AG09309 (cell line): ENCODE measurements at places on chromosomes 2 and 18.

DNA sequence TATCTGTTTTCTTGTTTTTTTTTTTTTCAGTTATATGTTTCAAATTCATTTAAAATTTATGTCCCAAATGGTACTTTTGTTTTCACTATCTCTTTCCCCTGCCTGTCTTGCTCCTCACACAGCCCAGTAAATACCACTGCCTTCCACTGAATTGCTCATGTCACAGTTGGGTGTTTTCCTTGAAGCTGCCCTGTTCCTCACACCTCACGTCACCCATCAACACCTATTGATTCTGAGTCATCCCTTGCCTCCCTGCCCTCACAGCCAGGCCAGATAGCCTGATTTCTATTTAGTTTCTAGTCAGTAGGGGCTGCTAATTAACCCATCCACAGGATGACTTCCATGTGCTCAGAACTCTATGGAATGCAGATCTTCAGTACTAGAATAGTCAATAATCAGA, 25.3 kb downstream of the FSHR start:
- DNase-seq = no peak

DNA sequence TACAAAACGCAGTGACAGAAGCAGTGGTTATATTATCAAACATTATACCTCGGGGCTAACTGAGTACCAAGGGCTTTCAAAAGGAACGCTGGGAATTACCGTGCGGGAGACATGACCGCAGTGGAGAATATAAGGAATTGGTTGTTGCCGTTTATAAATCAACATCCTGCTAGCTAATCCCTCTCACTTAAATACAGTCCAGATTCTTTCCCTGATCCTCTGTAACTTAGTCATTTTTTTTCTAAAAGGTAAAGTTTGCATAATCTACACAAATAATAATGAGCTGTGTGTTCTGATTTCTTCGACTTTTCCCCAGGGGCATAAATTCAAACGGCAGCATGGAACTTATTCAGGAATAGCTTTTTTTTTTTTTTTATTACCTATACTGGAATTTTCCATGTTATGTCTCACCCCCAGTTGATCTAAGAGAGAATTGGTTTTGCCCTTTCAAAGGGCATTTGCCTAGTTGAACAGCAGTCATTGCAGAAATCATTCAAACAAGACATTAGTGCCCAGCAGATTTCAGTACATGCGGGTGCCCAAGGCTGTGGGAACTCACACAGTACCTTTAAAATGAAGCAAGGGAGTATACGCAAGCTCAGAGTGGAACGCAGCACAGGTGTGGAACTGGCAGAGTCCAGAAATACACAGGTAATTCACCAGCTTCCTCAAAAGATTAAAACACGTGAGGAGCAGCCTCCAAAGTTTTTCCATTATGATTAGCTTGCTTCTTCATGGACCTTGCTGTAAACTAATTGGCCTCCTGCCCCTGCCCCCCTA, 63.9 kb downstream of the SMIM21 start:
- no peak for DNase-seq

DNA sequence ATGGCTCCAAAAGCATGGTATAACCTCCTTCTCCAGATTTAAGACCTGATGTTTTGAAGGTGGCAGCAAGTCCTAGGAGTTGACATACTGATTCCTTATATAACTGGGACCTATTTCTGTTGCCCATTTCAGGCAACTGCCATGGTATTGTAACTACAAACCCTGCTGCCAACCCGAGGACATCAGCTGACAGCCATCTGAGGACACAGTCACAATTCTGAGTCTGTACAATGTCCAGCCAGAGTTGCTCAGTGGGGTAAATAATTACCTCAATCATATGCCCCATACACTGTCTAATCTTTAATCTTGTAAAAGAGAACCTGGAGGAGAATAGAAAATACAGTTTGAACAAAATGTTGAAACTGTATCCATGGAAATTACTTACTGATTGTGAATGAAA, 8.7 kb upstream of the GAREM2 start:
- DNase-seq = no peak

GRCh38 chr2:68747900-68748299, 13.3 kb downstream of the ARHGAP25 start:
- no peak for DNase-seq

DNA sequence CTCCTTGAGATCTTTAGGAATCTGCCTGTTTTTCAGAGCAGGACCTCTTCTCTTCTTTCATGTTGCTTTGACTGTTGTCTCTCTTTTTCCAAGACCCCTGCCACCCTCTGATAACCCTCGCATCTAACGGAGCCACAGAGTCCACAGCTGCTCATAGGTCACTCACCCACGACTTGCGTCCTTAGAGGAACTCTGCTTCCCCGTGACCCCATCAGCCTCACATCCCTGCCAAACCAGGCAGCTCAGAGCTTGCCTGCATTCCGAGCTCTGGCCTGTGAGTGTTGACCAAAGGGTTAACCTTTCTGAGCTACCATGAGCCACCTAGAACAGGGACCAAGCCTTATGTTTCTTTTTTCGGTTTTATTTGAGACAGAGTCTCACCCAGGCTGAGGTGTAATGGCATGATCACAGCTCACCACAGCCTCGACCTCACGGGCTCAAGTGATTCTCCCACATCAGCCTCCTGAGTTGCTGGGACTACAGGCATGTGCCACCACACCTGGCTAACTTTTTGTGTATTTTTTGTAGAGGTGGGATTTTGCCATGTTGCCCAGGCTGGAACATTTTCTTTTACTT, 36.4 kb downstream of the CABLES1 start:
- DNase-seq = no peak
